HAP-1 (cell line): ENCODE measurements at places on chromosomes 3 and 15.
A peak's percentile ranks its signal among the peaks of the same experiment; 100 is the strongest.

- no peak for DNase-seq
Observed at GRCh38 chr15:69056365-69056764, 41.9 kb downstream of the NOX5 start.

DNA sequence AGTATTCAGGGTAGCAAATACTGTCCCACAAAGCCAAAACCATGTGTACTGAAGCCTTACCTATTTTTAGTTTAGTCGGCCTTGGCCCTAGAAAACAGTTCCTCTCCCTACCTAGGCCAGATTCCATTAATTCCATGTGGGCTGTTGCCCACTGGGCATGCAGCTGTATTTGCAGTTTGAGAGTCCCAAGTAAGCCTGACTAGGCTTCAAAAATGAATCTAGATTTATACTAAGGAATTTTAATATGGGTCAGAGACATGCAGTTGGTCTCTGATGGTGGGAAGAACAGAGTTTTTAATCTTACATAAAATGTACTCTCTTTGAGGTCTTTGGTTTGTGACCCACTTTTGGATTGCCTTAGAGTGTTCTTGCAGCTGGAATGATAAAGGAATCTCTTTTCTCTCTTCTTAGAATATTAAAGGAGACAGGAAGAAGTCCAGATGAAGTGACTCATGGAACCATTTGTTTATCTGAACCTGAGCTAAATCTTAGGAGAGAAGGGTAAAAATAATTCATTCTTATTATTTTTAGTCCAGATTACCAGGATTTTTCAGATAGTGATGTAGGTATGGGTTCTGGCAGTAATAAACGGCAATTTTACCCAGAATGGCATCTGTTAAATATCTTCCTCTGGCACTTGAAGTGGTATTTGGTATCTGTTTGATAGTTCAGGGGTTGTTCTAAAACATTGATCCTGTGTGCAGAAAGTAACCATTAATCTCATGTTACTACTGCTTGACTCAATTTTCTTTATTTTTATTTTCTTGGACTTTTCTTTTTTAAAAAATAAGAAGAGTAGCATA, 33.8 kb downstream of the GLCE start:
- no peak for DNase-seq

DNA sequence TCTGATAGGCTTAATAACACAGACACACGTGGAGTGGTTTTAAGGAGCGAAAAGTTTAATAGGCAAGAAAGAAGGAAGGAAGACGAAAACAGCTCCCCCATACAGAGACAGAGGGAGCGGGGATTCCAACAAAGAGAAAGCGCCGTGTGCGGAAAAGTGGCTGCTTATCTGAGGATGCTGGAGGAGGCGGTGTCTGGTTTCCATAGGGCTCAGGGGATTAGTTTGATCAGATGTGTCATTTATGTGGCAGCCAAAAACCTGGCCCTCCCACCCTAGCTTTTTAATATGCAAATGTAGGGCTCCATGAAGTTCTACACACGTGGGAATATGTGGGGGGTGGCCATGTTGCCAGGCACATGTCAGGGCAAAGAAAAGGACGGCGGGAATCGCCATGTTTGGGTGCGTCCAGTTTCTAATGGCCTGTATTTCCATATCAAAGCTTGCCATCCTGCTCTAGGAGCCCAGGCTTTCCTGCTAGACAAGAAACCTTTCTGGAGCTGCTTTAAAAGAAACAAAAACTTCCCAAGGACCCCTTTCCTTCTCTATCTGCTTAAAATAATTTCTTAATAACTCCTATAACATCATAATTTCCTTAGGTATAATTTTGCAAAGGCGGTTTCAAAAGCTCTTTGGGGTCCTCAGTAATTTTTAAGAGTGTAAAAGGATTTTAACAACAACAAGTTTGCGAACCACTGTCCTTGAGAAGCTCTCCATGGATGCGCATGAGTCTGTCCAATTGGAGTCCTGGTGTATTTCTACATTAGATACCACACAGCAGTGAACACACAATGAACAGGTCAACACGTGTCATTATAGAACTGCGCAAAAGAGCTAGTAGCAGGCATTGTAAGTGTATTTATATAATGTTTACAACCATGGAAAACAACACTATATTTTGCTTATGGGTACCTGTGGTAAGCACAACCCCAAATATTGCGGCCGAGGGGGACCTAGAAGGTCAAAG, 622 bp upstream of the ZNF589 start:
- peak; percentile 96 for DNase-seq

DNA sequence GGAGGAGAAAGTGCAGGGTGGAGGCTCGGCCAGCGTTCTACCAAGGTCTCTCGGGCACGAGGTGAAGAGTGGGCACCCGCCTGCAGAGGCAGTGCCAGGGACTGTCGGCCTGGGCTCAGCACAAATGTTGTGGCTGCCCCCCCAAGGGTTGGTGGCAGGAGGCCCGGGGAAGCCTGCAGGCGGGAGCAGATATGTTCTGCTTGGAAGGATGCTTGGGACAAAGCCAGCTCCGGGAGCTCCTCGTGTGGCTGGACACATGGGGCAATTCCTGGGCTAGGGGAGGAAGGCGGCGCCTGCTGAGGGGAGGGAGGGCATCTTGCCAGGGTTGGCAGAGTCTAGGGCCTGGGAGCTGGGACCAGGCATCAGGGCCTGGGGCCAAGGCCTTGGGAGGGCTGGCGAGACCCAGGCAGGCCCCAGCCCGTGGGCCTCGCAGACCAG, 30.4 kb upstream of the FBLN2 start:
- DNase-seq: no peak

- DNase-seq: no peak
Observed at GRCh38 chr15:82036461-82036860, 9.4 kb downstream of the MEX3B start.

- no peak for DNase-seq
Observed at GRCh38 chr3:191627064-191627463, 166.1 kb downstream of the PYDC2 start.

GRCh38 chr3:30141927-30142326, 464.5 kb upstream of the TGFBR2 start:
- DNase-seq: no peak

DNA sequence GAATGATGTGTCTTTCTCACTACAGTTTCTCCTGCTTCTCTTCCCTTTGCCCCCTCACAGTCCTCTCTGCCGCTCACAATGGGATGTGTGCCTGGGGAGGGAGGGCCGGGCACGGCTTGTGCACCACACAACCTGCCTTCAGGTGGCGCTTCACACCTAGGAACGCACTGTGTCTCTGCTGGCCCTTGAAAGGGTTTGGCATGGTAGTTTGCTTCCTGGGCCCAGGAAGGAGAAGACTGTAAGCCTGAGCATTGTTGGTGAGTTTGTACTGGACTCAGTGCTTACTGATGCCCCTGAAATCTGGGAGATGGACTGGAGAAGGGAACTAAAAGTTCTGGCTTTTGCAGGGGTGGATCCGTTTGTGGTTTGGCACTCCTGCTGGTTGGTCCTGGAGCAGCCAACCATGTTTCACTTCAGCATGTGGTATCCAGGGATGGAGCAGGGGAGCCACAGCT, 9.2 kb downstream of the ALPK3 start:
- DNase-seq: peak; percentile 69

DNA sequence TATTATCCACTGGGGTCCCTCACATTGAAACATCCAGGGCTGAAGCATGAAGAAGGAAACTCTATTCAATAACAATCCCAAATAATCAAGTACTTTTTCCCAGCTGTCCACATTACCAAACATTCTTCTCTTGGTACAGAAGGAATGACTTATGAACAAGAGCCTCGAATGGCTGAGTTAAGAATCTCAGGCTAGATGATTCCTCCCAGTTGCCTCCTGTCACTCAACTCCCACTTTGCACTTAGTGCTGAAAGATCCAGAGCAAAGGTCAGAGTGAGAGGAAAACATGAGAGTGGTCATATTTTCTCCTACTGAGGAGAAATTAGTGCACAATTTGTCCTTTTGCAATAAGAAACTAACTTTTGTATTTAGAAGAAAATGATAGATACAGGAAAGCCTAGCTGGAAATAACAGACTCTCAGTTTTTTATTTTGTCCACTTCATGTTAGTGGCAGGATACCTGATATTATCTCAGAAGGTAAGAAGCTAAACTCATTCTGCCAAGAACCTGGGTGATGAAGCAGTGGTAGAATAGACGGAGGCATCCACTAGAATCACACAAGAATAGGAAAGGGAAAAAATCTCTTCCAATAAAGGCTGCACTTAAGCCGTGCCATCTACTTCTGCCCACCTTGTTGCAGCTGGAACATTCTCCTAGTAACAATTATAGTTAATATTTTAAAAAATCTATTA, 46.2 kb downstream of the GADL1 start:
- no peak for DNase-seq

- no peak for DNase-seq
Observed at GRCh38 chr3:21729331-21729730, 21.7 kb downstream of the ZNF385D start.

GRCh38 chr3:127629467-127630403, 750 bp downstream of the PODXL2 start:
- DNase-seq: peak; percentile 6

- DNase-seq: no peak
Observed at GRCh38 chr15:58467722-58468423, 36.1 kb downstream of the LIPC start.

DNA sequence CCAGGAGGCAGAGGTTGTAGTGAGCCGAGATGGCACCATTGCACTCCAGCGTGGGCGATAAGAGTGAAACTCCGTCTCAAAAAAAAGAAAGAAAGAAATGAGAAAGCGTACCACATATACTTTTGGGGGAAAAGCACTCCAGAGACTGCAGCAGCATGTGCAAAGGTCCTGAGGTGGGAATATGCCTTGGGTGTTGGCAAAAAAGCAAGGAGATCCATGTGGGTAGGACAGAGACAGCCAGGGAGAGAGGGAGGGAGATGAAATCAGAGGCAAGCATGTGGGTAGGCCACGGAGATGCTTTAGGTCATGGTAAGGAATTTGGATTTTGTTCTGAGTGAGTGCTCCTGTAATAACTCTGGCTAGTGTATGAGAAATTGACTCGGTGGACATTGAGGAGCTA, 3.7 kb upstream of the SH3BP5 start:
- DNase-seq: no peak

GRCh38 chr3:184770541-184770940, 41.4 kb upstream of the VPS8 start:
- DNase-seq: no peak

- DNase-seq: no peak
Observed at GRCh38 chr3:53083521-53083920, 37.6 kb upstream of the SFMBT1 start.
